CD4-positive, alpha-beta T cell (primary cell): ENCODE measurements at places on chromosomes 7 and 10. TPM values are rescaled to one million over a fixed set of nuclear protein-coding genes. Genes with fewer than 3 reads are reported as not detected.

The ABCF2 gene
- total RNA-seq, result 12.3 TPM

GRCh38 chr7:139769761-139770160, 8.0 kb downstream of the HIPK2 start:
- DNase-seq, result no peak

The RADIL gene
- total RNA-seq, result not detected

The CALML5 gene
- total RNA-seq, result not detected

DNA sequence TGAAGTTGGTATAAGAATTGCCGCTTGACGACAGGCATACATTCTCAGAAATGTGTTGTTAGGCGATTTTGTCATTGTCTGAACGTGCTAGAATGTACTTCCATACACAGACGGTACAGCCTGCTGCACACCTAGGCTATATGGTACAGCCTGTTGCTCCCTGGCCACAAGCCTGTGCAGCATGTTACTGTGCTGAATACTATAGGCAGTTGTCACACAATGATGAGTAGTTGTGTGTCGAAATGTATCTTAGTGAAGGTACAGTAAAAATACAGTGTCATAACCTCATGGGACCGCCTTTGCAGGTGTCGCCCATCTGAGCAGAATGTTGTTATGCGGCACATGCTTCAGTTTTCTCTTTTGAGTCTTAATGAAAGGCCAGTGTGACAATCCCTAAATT, 66.5 kb downstream of the SHH start:
- no peak for DNase-seq

The EPHA1 gene
- total RNA-seq, result 16.0 TPM

The MAD1L1 gene
- total RNA-seq, result 160 TPM

- no peak for DNase-seq
These were observed 28.8 kb downstream of the PTPN12 start for GRCh38 chr7:77565917-77566316.

GRCh38 chr7:18808026-18808425, 309.4 kb downstream of the TWIST1 start:
- DNase-seq, result no peak

- peak; percentile 43 for DNase-seq
These were observed at the start of gene LRCH4 for GRCh38 chr7:100585511-100586265. LRCH4 (minus strand) TSS chr7:100586129; CDS start chr7:100586100, 29 bp downstream.

The PHKG1 gene
- 11.5 TPM for total RNA-seq

DNA sequence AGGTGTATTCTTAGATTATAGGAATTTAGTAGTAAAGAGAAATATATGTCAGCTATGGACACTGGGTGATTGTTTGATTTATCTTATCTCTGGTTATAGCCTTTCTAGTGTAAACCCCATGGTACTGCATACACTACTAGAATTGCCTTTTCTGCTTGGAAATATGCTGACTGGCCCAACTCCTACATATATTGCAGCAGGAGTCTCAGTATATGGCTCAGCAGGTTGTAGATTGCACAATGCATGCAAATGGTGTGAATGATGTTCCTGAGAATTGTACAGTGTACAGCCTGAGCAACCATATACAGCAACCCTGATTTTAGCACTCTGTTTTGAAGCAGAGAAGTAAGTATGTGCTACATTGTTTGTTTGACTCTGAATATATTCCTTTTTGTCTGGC, 153.4 kb upstream of the NPY start:
- no peak for DNase-seq

The SMKR1 gene
- 0.22 TPM for total RNA-seq

The MXI1 gene
- total RNA-seq, result 74.3 TPM
